AG04449 (cell line): ENCODE measurements at places on chromosomes 3 and 15.

- no peak for DNase-seq
Measured at GRCh38 chr3:43913036-43913948, 222.6 kb downstream of the ABHD5 start.

GRCh38 chr15:74616366-74616939, 817 bp downstream of the CLK3 start:
- DNase-seq, result no peak

GRCh38 chr15:69181424-69181823, 21.0 kb downstream of the GLCE start:
- DNase-seq, result no peak

DNA sequence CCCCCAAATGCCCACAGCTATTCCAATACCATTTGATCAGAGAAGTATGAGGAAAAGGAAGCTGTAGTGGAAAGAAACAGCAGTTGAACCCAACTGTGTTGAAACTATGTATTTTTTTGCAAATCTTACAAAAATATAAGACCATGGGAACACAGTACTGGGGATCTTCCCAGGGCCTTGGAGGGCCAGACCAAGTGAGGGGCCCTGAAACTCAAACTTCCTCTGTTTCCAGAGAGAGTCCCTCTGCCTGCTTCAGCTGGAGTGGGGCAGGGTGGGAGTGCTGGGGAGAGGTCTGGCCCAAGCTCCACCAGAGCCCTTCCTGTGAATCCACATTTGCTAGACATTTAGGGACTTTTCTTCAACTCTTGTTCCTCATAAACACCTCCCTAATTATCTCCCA, 263.9 kb downstream of the CHST2 start:
- no peak for DNase-seq

- DNase-seq, result no peak
Measured at GRCh38 chr15:63519041-63519440, 14.6 kb downstream of the USP3 start.

DNA sequence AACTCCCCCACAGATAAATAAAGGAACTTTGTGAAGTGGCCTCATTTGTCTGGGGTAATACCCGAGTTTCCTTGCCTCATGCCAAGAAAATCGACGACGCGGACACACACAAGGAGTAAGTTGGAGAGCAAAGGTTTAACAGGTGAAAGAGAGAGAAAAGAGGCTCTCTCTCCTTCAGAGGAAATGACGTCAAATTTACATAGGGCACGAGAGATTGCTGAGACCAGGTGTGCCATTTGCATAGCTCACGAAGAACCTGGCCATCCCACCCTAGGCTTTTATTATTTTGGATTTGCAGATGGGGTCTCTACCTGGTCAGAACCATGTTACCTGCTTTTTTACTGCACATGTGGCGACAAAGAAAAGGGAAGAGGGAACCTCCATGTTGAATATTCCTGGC, 49.3 kb upstream of the IGF2BP2 start:
- no peak for DNase-seq

GRCh38 chr3:179719048-179719734, 66.4 kb downstream of the USP13 start:
- no peak for DNase-seq

DNA sequence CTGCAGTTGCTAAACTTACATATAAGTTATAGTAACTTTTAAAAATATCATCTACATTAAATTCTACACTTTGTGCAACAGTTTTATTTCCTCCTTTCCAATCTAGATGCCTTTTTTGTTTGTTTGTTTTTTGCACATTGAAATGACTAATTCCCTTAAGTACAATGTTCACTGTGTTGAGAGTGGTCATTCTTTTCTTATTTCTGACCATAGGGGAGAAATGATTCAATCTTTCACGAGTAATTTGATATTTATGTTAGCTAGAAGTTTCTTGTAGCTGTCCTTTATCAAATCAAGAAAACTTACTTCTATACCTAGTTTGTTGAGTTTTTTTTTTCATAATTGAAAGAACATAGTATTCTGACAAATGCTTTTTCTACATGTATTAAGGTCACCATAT, 85.0 kb upstream of the CBLB start:
- DNase-seq, result no peak

DNA sequence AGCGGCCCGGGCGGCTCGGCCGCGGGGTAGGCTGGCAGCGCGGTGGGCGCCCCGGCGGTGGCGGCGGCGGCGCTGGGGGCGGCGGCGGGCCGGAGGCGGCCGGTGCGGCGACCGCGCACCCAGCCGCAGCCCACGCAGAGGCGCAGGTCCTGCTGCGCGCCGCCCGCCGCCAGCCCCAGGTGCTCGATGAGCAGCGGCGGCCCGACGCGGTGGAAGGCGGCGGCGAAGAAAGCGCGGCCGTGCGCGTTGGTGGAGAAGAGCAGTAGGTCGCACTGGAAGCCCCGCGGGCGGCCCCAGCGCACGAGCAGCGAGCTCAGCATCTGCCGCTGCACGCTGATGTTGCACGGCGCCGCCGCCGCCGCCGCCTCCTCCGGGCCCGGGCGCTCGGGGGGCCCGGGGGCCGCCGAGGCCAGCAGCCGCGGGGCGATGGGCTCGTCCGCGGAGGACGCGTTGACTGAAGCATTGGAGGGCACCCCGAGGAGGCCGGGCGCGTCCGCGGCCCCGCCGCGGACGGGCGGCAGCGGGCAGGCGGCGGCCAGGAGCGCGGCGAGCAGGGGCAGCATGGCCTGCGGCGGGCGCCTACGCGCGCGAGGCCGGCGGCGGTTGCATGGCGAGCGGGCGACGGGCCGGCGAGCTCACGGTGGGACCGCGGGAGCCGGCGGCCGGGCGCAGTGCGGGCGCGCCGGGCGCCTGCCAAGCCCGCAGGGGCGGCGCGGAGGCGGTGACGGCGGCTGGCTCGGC, 452 bp downstream of the TMEM158 start:
- no peak for DNase-seq

- no peak for DNase-seq
Measured at GRCh38 chr3:71322154-71322553, 261.4 kb downstream of the FOXP1 start.

GRCh38 chr3:149646181-149646766, 11.6 kb downstream of the WWTR1 start:
- no peak for DNase-seq

GRCh38 chr3:30581982-30582381, 24.4 kb upstream of the TGFBR2 start:
- no peak for DNase-seq

GRCh38 chr3:34534013-34534412, 735.6 kb downstream of the PDCD6IP start:
- DNase-seq, result no peak

- no peak for DNase-seq
Measured at GRCh38 chr3:52245322-52246263, at the start of gene PPM1M. Gene PPM1M, plus strand, starts transcription at chr3:52245759. Its CDS starts 66 bp downstream, at chr3:52245825.

DNA sequence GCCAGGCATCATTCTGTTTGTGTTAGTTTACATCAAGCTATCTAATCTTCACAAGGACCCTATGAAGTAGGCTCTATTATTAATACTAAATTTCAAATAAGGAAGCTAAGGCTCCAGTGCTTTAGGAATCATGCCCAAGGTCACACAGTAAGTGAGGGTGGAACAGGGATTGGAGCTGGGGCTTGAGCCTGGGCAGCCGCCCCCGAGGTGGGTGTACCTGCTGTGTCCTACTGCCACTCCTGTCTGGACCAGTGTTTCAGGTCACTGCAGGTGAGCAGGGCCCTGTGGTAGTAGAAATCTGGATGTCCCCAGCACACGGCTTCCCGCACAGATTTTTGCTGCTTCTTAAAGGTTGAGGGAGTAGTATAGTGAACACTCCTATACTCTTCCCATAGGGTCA, 6.5 kb downstream of the KLF13 start:
- no peak for DNase-seq

- DNase-seq, result no peak
Measured at GRCh38 chr3:45232521-45232920, 6.4 kb upstream of the TMEM158 start.

DNA sequence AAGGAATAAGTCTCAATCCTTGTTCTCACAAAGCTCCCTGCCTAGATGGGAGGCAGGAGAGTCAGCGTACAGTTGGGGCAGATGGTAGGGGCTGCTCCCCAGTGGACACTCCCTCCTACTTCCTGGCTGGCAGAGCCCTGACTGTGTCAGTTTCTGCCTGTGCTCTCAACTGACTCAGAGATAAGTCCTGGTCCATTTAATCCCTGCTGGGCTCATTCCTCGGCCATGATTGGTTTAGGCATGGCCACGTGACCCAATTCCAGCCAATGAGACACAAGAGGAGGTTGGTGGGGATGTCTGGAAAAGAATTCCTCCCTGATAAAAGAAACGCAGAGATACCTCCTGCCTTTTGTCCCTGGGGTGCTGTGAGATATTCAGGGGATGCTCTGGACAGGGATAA, 118.1 kb upstream of the SLC6A11 start:
- no peak for DNase-seq
